Adrenal gland (tissue), 19 donors: ENCODE measurements at places on chromosomes 11 and 22.

DNA sequence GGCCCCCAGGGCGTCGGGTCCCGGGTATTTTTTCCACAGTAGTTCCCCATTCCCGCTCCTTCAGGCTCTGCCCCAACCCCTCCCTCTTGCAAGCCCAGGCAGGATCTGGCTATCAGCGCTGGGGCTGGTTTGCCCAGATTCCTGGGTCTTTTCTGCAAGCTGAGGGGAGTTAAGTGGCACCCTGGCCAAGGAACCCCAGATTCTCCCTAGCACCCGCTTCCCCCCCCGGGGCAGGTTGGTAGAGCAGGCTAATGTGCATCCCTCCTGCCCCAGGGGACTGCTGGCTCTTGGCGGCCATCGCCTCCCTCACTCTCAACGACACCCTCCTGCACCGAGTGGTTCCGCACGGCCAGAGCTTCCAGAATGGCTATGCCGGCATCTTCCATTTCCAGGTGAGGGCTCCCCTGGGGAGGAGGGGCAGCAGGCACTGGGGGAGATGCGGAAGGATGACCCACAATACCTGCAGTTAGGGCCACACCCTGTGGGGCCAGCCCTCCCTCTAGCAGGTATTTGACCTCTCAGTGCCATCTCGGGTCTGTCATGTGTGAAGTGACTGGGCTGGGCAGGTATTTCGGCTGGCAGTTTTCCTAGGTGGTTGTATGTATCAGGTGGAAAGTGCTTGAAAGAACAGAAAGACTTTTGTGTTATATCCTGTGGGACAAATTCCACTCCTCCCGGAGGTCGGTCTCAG is 1.6 kb downstream of the CAPN1 start:
- H3K4me3 ChIP-seq: no peak overlapping the region
- H3K4me1 ChIP-seq: peaks cover 22% of the 10 kb centered on the region
- H3K27me3 ChIP-seq: no peaks in the 10 kb centered on the region
- peak; percentile 21 for DNase-seq
- no peak overlapping the region for H3K27ac ChIP-seq
- H3K36me3 ChIP-seq: no peaks in the 10 kb centered on the region

DNA sequence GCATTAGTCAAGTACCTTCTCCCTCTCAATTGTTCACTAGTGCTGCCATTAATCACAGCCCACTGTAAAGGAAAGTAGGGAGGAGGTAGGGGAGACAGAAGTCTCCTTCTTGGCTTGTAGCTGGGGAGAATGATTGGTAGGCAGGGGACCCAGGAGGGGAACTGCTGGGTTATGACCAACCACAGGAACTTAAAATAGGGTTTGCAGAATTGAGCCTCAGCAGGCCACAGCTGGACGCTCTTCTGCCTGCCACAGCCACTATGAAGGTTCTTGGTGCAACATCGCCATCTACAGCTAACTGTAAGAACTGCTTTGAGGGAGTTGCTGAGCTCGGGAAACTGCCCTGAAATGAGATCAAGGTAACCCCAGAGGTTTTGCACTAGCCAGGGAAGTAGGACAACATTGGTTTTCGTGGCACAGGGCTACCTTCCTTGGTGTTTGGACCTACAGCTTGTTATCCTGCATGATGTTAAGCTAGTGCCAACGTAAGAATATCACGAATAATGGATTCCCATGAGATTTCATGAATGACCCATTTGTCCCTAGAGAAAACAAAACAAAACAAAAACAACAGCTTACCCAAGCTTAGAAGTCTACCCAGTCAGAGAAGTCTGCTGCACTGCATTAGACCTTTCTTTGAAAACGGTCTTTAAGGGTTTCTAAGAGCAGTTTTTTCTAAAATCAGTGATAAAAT is 787.1 kb upstream of the API5 start:
- H3K27ac ChIP-seq: peak overlapping the region; percentile 13
- H3K4me1 ChIP-seq: peaks cover 12% of the 10 kb centered on the region
- DNase-seq: peak; percentile 71
- no peaks in the 10 kb centered on the region for H3K27me3 ChIP-seq
- H3K36me3 ChIP-seq: no peaks in the 10 kb centered on the region

GRCh38 chr11:57161351-57161750 is 20.4 kb upstream of the LRRC55 start:
- no peak for DNase-seq
- H3K4me3 ChIP-seq: no peak overlapping the region
- no peak overlapping the region for H3K27ac ChIP-seq
- no peaks in the 10 kb centered on the region for H3K4me1 ChIP-seq
- H3K36me3 ChIP-seq: no peaks in the 10 kb centered on the region
- no peaks in the 10 kb centered on the region for H3K27me3 ChIP-seq

DNA sequence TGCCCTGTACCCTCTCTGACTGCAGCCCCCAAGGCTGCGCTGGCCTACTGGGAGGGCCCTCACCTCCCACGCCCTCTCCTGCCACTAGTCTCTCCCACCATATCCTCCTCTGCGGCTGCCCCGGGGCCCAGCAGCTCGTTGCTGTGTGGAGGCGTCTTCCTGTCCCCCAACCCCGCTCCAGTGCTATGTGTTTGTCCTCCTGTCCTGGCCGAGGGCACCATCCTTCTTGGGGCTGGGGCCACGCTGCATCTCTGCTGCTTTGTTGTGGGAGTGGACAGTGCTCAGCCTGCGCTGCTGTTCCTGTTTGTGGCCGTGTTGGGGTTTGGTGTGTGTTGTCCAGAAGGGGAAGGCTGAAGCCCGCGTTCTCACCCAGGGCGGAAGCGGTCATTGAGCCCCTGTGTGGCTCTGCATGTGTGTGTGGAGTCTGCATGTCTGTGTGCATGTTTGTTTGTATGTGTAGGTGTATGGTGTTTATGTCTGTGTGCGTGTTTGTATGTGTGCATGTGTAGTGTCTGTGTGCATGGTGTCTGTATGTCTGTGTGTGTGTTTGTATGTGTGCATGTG is 15.7 kb downstream of the TPCN2 start:
- H3K4me1 ChIP-seq: no peaks in the 10 kb centered on the region
- DNase-seq: no peak
- H3K27me3 ChIP-seq: no peaks in the 10 kb centered on the region
- no peak overlapping the region for H3K27ac ChIP-seq
- H3K36me3 ChIP-seq: no peaks in the 10 kb centered on the region

DNA sequence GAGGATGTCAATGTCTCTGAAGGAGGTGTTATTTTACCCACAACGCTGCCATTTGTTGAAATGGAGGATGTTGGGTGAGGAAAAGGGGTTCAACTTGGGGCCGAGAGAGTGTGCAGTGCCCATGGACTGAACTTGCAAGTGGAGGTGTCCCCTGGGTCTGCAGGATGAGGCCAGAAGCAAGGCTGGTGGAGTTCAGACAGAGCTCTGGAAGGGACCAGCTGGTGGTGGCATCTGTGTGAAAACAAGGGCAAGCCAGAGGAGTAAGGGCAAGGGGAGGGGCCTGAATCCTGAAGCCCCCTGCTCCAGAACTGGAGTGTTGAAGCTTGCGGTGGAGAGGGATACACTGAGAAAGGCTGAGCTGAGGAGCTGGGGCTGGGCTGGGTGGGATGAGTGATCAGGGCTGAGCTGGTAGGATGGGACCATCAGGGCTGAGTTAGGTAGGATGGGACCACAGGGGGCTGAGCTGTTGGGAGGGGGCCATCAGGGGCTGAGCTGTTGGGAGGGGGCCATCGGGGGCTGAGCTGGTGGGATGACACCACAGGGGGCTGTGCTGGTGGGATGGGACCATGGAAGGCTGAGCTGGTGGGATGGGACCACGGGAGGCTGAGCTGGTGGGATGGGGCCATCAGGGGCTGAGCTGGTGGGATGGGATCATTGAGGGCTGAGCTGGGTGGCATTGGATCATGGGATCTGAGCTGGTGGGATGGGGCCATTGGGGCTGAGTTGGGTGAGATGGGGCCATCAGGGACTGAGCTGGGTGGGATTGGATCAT is 13.4 kb upstream of the CTSD start:
- H3K27me3 ChIP-seq: no peaks in the 10 kb centered on the region
- H3K36me3 ChIP-seq: no peaks in the 10 kb centered on the region

GRCh38 chr11:73752903-73753302 is 8.0 kb downstream of the RAB6A start:
- H3K27ac ChIP-seq: no peak overlapping the region
- H3K4me3 ChIP-seq: no peak overlapping the region

- H3K36me3 ChIP-seq: no peaks in the 10 kb centered on the region
- no peaks in the 10 kb centered on the region for H3K4me1 ChIP-seq
- DNase-seq: no peak
- no peak overlapping the region for H3K27ac ChIP-seq
These were observed 8.0 kb upstream of the TPCN2 start for GRCh38 chr11:69040581-69041260.

GRCh38 chr11:35050541-35050995 is 88.4 kb upstream of the CD44 start:
- H3K27me3 ChIP-seq: no peaks in the 10 kb centered on the region
- H3K36me3 ChIP-seq: no peaks in the 10 kb centered on the region
- H3K4me1 ChIP-seq: no peaks in the 10 kb centered on the region
- DNase-seq: no peak

- H3K4me1 ChIP-seq: no peaks in the 10 kb centered on the region
- DNase-seq: no peak
- H3K27ac ChIP-seq: no peak overlapping the region
- H3K27me3 ChIP-seq: no peaks in the 10 kb centered on the region
These were observed 181.8 kb downstream of the BARX2 start for GRCh38 chr11:129557421-129557820.

GRCh38 chr22:35879351-35879750 is 149.3 kb downstream of the RBFOX2 start:
- H3K4me1 ChIP-seq: no peaks in the 10 kb centered on the region
- no peaks in the 10 kb centered on the region for H3K36me3 ChIP-seq
- no peak overlapping the region for H3K4me3 ChIP-seq
- H3K27ac ChIP-seq: no peak overlapping the region
- no peak for DNase-seq

GRCh38 chr11:75105462-75105925 is 8.8 kb upstream of the OR2AT4 start:
- H3K36me3 ChIP-seq: no peaks in the 10 kb centered on the region
- H3K4me1 ChIP-seq: no peaks in the 10 kb centered on the region
- no peak for DNase-seq
- H3K27ac ChIP-seq: no peak overlapping the region
- H3K4me3 ChIP-seq: no peak overlapping the region

DNA sequence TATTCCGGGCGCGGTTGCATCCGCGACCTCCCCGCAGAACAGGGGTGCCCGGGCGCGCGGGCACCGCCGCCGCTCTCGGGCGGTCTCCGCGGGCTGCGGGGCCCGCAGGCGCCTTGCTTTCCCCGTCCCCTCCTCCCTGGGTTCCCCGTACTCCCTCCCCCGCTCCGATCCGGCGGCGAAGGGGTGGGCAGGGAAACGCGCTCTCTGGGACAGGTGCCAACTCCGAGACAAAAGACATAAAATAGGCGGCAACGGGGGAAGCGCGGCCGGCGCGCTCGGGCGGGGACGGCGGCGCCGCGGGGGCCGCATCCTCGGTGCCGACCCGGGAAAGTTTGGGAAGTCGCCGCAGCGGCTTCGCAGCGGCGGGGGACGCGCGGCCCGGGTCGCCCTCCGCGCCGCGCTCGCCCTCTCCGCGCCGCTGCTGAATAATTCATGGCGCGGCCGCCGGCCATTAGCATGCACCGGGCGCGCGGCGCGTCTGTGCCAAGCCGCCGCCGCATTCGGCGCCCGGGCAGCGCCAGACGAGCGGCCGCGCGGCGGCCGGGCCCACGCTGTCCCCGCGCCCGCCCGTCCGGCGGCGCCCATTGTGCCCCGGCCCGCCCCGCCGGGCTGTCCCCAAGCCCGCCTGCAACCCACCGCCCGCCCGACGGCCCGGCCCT is 78.7 kb upstream of the PPARA start:
- H3K36me3 ChIP-seq: no peaks in the 10 kb centered on the region
- no peaks in the 10 kb centered on the region for H3K27me3 ChIP-seq
- peak; percentile 95 for DNase-seq
- peaks cover 53% of the 10 kb centered on the region for H3K4me1 ChIP-seq
- peak overlapping the region; percentile 98 for H3K27ac ChIP-seq

DNA sequence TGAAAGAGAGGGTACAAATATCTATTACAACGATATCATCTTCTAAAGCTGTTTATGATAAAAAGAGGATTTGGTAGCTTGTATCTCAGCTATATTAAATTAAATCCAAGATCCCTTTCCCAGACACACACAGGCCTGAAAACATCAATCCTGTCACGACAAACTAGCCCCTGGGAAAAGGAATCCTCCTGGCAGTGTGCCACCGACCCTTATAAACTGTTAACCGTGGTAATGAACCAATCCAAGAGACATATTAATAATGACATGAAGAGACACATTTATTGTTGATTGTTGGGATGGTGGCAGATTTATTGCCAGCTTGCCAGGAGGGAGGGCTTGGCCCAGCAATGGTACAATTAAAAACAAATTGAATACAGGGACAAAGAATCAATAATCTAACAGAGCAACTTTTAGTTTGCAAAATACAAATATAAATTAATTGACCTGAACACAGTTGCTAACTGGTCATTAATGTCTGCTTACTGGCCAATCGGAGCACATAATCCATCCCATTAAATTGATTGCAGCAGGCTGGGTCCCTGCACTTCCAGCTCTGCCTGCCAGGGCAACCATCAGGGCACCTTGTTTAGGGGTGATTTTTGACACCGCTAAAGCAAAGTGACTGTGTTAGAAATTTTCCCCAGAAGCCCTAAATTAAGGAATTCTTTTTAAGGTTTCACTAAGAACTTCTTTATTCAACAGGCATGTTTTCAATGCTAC is 887.6 kb downstream of the OPCML start:
- H3K4me1 ChIP-seq: no peaks in the 10 kb centered on the region
- H3K27me3 ChIP-seq: no peaks in the 10 kb centered on the region
- no peak overlapping the region for H3K4me3 ChIP-seq
- H3K27ac ChIP-seq: no peak overlapping the region
- H3K36me3 ChIP-seq: no peaks in the 10 kb centered on the region
- DNase-seq: no peak

- H3K27ac ChIP-seq: no peak overlapping the region
- no peaks in the 10 kb centered on the region for H3K27me3 ChIP-seq
- H3K36me3 ChIP-seq: no peaks in the 10 kb centered on the region
- no peak for DNase-seq
- H3K4me3 ChIP-seq: no peak overlapping the region
These were observed 57.3 kb upstream of the SORL1 start for GRCh38 chr11:121394785-121395184.

GRCh38 chr11:122850076-122850631 is 11.9 kb downstream of the CRTAM start:
- no peaks in the 10 kb centered on the region for H3K4me1 ChIP-seq
- no peak overlapping the region for H3K4me3 ChIP-seq
- no peaks in the 10 kb centered on the region for H3K27me3 ChIP-seq
- H3K27ac ChIP-seq: no peak overlapping the region

DNA sequence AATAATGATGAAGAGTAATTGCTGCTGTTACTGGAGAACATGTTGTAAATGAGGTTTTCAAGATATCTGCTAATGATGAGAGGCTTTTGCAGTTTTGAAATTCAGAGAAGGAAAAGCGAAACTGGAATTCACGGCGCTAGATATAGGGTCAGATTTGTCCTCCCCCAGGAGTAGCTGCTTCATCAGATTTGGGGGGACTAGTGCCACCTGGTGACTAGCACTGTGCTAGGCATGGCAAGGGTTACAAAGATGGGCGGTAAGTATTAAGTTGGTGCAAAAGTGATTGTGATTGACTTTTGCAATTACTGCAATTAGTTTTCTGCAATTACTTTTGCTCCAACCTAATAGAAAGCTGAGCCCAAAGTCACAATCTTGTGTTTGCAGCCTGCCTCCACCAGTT is 879.9 kb upstream of the TENM4 start:
- no peak overlapping the region for H3K27ac ChIP-seq
- no peak for DNase-seq
- H3K36me3 ChIP-seq: no peaks in the 10 kb centered on the region
- no peaks in the 10 kb centered on the region for H3K27me3 ChIP-seq
- H3K4me3 ChIP-seq: no peak overlapping the region
